ENCODE measurements at places on chromosomes 12 and 14.

- no peak for DNase-seq
Measured at GRCh38 chr12:125467363-125467762, 402.1 kb downstream of the AACS start.

GRCh38 chr12:50517421-50518048 is 12.8 kb downstream of the DIP2B start:
- peak; percentile 53 for DNase-seq

- DNase-seq: no peak
Measured at GRCh38 chr12:109797905-109798669, 35.1 kb downstream of the TRPV4 start.

DNA sequence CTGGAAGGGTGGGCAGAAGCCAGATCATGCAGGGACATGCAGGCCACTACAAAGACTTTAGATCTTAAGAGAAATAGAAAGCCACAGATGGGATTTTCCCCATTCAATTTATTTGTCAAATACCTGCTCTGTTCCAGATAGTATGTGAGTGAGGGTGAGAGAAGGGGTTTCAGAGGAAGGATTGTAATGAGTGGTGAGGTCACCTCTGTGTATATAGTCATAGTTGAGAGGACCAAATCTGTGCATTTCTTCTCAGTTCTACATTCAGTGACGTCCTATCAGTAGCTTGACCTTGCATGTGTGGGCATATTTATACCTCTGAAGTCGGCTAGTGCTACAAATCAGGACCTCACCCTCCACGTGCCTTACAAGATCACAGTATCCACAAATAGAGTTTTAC is 31.2 kb upstream of the RBM19 start:
- DNase-seq: no peak

DNA sequence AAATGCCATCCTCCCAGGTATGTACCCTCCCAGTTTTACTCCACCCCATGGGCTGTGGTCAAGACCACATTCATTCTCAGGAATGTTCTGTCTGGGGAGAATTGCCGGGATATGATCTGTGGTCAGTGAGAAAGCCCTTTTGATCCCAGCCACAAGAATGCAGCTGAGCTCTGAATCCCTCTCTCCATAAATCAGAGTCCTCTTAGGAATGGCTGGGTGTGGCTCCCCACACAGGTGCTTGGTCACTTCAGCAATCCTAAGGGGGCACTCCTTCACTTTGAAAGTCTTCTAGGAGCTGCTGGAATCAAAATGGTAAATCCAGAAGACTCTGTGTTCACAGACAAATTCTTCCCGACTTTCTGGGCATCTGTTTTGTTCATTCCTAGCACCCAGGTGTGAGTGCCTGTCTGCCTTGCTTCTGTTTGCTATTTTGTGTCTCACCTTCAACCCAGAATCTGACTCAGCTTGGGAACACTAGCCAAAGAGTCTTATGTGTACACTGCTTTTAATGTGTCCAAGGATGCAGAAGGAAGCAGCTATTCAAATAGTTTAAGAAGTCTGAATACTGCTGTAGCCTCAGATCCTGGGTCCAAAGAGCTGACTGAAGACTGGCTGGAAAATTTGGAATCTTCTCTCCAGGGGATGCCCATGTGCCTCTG is 144.6 kb upstream of the CDKN3 start:
- DNase-seq: peak; percentile 97
